Hematopoietic multipotent progenitor cell treated with erythropoietin and hydrocortisone succinate and interleukin-3 and kit ligand, for 17 days (in vitro differentiated cells): ENCODE measurements at places on chromosomes 6 and 20.
A peak's percentile ranks its signal among the peaks of the same experiment; 100 is the strongest.

DNA sequence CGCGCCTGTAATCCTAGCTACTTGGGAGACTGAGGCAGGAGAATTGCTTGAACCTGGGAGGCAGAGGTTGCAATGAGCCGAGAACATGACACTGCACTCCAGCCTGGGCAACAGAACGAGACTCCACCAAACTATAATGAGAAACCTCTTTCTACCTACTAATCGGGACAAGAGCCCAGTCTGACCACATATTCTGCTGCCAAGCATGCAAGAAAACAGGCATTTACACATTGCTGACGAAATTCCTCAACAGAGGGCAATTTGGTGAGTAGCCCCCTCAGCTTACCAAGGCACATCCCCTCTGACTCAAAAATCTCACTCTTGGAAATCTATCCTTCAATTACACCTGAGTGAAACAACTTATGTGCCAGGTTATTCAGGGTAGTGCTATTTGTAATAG is 81.2 kb downstream of the SLC23A2 start:
- DNase-seq = no peak

DNA sequence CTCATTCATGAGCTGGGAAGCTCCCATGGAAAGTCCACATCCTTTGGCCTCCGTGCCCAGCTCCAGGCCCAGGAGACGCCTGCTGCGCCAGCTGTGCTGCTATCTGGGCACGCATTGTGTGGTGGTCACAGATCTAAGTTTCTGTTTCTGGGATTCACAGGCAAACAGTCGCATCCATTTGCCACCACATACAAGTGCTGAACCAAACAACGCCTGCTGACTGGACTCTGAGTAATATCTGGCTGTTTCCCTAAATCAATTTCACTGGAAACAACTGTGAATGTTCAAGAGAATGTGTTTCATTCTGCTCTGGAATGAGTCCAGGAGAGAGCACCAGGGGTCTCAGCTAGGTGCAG is 45.5 kb downstream of the IRF4 start:
- no peak for DNase-seq

DNA sequence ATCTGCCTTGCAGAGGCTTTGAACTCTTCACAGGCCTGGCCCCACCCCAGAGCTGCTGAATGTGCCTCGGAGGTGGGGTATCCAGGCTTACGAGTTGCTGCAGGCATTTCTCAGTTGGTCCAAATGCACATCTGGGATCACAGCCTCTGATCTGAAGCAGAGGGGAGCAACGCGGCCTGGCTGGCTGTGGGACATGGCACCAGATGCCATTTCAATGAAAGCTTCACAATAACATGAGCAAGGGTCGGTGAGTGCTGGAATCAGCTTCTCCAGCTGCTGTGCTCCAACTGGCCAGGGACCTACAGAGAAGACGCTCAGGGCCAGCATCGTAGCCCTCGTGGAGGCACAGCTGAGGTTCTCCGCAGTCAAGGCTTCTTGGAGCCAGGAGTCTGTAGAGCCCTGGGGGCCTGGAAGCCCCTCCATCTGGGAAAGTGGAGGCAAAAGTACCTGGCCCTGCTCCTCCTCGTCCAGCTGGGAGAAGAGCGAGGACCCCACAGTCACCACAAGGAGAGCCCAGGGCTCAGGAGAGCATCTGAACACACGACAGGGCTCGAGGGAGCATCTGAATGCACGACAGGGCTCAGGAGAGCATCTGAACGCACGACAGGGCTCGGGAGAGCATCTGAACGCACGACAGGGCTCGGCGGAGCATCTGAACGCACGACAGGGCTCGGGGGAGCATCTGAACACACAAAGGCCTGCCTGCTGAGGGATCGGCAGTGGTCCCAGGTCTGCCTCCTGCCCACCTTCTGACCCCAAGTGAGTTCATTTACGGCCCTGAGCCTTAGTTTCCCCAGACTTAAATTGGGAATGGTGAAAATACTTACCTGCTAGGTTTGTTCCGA is 165.2 kb downstream of the DLL1 start:
- no peak for DNase-seq

DNA sequence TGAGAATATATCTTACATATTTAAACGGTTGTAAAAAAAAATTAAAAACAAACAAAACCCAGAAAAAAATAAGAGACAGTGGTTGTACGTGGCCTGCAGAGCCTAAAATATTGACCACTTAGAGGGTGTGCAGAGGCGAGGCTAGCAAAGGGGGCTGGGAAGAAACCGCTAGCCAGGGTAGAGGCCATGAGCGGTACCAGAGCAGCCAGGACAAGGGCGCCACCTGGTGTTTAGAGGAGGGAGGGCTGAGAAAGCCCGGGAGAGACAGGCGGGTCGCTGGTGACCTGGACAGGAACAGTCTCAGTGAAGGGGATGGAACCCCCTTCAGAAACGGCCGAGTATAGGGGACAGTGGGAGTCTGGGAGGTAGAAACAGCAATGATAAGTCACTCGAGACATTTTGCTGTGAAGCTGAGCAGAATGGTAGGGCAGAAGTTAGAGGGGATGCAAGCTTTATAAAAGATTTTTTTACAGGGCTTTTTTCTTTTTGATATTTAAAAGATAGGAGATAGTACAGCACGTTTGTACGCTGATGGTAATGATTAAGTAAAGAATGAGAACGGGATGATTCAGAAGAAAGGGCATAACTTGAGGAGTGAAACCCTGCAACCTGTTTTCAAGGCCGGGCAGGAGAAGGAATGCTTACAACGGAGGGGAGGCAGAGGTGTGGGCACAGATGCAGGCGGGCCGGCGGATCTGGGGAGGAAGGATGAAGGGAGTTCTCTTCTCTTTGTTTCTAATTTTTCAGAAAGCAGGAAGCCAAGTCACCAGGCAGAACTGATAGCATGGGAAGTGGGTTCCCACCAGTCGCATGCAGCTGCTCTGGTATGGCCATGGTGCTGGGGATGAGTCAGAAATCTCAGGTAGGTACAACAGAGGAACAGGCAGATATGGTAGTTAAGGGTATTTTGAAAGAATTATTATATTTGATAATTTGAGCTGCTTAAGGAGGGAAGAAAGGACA is 76.2 kb downstream of the FAM229B start:
- DNase-seq = peak; percentile 53

DNA sequence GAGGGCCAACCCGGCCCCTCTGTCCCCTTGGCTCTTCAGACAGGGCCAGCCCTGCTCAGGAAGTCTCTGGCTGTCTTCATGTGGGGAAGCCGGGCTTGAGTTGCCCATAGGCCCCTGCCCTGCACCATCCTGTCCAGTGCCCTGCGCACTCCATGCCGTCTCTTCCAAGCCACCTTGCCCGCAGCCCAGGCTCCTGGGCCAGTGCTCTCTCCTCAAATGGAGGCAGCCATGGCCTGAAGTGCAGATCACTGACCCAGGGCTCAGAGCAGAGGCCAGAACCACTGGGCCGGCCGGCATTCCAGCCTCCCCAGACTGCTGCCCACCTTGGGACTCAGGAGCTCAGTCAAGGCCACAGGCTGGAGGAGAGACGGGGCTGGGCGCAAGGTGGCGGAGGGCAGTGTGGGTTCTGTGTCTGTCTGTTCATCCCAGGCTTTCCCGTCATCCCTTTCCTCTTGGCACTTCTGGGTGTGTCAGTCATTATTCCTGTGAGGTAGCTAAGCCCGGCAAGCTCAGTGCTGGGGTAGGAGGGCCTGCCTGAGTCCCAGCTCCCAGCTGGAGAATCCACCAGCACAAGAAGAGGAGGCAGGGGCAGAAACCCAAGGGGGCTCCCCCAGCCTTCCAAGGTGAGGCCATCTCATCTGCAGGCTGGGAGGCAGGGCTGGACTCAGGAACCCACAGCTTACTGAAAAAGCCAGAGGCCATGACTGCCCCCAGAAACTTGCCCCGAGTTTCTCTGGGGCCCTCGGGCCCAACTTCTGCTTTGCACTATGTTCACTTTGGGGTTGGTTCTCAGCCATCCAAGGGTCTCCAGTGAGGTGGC is 22.4 kb downstream of the SDCBP2 start:
- no peak for DNase-seq

- DNase-seq = no peak
Measured at GRCh38 chr6:7907159-7907558, 3.4 kb downstream of the TXNDC5 start.

DNA sequence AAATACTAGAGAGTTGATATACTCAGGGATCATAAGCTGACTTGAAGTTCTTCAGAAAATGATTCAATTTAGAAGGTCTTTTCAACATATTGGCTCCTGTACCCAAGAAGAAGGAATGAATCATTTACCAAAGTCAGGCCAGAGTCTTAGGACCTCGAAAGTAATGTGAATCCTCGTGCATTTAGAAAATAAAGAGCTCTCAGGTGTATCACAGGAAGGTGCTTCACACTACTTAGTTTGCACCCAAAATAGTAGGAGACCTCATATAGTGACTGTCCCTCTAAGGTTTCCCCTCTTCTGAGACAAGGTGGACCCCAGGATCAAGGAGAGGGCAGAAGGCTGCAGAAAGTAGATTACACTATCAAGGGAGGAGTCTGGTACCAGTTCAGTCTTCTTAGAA is 71.8 kb downstream of the F13A1 start:
- DNase-seq = no peak

DNA sequence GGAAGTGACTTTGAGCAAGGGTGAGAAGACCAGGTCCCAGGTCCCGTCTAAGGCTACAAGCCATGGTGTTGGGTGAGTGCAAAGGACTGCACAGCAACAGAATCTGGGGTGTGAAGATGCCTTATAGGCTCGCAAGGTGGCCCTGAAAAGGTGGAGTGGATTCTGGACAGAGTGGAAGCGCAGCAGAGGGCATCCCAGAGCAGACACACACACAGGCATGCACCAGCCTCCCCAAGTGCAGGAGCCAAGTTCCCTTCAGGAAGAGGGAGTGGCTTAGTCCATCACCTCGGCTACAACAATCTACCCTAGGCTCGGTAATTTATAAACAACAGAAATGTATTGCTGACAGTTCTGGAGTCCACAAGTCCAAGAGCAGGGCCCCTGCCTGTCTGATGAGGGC is 180.1 kb upstream of the PDE10A start:
- no peak for DNase-seq

DNA sequence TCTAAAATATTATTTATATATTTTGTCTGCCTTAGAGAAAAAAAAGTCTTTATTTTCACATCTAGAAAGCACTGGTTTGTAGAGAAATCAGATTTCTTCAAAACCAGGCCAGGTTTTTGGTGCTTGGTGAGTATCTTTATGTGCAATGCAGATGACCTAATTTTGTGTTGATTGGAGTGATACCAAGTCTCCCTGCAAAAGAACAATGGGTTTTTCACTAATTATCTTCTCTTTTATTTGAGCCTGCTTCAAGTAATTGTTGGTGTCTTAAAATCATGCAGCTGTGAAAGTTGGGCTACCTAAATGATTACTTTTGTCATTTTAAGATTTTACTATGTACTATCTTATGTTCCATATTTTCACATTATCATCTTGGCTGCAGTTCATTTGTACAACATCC is 874.7 kb downstream of the TFAP2A start:
- no peak for DNase-seq

DNA sequence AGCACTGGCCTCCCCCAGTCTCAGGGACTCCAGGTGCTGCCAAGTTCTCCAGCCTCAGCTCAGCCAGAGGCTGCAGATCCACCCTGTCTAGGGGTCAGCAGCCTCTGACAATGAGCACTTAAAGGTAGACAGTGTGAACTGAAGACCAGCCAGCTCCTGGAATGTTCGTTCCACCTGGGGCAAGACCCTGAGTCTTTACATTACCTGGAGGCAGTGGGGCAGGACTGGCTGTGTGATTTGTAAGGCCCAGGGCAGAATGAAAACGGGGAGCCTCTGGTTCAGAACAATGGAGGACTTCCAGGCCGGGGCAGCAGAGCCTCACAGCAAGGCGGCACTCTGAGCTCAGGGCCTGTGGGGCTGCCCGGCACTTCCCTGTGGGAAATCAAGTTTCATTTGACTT is 65.0 kb downstream of the CTCFL start:
- DNase-seq = no peak

DNA sequence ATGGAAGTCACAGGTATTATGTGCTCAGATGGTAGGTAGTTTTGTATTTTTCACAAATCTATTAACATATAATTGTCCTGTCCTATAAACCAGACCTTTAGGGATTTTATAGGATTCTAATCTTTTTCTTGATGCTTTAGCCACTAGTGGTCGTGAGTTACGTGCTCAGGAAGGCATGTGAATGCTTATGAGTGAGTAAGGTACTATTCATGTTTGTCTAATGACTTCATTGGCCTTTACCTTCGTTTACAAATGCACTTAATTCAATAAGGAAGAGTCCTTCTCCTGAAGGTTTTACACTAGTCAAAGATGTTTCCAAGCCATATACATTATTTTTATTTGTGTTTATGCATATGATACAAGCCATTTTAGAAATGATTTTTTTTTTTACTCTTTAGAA is 23.0 kb downstream of the PACRG start:
- DNase-seq = no peak

DNA sequence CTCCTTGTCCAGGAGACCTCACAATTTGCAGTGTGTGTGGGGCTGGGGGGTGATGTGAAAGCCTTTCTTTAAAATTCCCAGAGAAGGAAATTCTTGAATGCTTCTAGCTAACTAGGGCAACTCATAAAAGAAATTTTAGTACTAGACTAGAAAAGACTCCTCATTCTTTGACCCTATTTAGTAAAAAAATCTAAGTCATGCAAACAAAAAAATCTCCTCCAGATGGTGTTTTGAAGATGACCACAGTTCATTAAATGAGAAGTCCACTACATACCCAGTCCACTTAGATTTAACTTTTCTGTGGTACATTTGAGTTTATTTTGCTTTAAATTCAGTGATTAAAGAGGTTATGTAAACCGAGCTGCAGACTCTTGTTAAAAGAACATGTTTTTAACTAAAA is 67.5 kb downstream of the NDUFAF5 start:
- no peak for DNase-seq

GRCh38 chr6:16621002-16621401 is 140.3 kb downstream of the ATXN1 start:
- no peak for DNase-seq

DNA sequence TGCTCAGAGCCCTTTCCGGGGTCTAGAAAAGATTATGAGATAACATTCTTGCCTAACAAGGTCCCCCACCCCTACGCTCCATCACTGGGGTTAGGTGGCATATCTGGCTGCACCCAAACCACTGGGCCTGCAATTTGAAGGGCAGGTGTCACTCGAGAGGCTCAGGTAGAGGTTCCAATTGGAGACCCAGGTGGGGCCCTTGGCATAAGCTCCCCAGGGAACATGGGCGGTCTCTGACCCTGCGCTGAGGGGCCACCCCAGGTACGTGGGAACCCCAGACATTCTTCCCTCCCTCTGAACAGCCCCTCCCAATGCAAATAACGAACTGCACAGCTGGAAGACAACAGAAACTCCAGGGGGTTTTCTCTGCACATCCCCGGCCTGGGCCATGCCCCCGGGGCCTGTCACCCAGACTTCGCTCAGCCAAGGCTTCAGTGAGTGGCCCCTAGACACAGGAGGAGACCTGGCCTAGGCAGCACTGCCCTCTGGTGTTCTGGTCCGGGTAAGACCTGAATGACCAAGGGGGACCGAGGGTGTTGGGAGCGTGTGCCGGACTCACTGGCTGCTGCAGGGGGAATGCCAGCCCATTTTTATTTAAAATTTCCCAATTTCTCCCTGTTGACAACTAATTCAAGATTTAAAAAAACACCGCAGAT is 47.5 kb downstream of the DSTN start:
- DNase-seq = peak; percentile 32

- DNase-seq = no peak
Measured at GRCh38 chr20:11394145-11394833, 523.4 kb upstream of the BTBD3 start.
